ENCODE measurements at places on chromosomes 6 and 20.

DNA sequence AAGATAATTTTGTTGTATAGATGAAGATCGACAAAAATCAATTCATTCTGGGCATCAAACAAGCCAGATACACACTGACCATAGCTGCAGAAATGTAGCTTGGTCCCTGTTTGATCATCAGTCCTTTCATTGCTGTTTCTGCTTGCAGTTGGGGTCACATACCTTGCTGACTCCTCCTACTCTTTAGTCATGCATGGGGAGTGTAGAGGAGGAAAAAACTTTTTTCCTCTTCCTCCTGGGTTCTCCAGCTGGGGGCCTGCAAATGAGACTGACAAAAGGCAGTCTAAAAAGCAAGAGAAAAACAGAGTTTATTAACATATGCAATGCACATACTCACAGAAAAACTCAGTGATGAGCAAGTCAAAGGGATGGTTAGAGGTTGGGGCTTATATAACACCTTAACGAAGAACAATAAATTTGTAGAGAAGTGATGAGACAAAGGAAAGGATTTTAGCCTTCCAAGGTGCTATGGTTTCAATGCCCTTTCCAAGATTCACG, 105.8 kb downstream of the QRSL1 start:
- no peak for DNase-seq

DNA sequence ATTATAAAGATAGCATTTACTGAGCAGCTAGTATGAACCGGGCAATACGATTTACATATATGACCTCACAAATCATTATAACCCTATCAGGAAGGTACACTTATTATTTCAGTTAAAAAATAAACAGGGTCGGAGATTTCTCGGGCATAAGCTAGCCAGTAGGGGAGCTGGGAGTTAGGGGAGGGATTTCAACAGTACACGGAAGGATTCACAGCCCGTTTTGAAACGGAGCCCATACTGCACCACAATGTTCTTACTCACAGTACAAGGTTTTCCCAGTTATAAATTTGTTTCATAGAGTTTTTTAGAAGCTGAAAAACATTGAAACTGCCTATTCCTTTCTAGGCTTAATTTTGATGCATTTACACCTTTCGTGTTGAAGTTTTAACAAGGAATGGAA, 607.1 kb downstream of the HDGFL1 start:
- DNase-seq, result no peak

DNA sequence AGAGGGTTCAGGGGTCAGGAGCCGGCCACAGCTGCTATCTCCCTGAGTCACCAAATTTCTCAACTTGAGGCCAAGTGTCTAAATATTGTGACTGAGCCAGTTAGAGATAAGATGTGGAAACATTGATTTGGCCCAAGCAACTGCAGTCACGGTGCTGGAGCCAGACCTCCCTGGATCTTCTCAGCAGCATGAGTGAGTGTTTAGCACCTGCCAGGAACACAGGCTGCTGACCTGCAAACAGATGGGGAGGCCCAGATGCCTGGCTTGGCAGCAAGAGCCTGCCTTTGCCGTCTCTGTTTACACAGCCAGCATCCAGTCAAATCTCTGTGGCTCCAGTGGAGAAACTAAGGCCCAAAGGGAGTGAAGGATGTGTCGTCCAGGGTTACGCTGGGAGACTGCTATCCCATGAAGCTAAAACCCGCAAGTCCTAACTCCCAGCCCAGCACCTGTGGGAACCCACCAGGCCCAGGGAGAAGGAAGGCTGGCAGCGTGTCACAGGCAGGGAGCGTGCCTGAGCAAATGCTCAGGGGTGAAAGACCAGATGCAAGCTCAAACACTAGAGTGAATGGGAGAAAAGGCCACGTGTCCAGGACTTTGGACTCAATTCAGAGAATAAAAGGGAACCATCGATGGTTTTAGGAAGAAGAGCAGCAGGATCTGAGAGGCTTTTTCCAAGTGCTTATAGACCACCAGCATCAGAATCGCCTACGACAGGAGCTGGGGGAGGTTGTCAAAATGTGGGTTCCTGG, 15.9 kb upstream of the PTGIS start:
- no peak for DNase-seq

DNA sequence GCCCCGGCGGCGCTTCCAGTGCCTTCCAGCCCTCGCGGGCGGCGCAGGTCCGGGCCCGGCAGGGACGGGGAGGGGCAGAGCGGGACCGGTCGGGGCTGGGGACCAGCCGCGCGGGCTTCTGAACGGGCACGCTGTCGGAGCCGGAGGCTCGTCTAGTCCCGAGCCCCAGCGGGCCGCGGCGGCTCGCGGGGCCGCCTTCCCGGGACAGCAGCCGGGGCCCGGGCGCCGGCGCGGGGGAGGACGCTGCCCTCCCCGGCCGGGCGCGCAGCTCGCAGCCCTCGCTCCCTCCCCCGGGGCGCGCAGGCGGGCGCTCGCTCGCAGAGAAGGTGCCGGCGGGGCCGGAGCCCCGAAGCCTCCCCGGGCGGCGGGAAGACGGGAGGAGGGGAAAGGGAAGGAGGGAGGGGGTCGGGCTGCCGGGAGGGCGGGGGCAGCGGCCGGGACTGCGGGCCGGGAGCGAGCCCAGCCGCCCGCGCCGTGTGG, 696 bp upstream of the SIRPA start:
- no peak for DNase-seq

DNA sequence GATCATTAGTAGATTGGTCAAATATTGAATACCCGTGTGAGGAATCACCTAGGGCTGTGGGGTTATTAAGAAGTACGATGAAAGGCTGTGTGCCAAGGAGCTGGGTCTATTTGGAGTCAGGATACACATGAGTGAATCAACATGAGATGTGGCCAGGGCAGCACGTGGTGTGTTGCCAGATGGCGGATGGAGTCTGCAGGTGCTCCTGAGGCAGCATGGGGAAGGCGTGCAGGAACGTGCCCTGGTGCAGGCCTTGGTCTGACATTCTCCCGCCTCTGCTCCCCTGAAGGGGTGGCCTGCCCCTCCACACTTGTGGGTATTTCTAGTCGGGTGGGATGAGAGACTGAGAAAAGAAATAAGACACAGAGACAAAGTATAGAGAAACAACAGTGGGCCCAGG, 39.0 kb upstream of the SLC22A1 start:
- no peak for DNase-seq

GRCh38 chr20:3318226-3318884, 79.4 kb upstream of the SLC4A11 start:
- no peak for DNase-seq
